Esophagus squamous epithelium (tissue), 5 donors: ENCODE measurements at places on chromosomes 3 and 15.

- no peaks in the 10 kb centered on the region for H3K4me1 ChIP-seq
- H3K27me3 ChIP-seq, result no peaks in the 10 kb centered on the region
- H3K36me3 ChIP-seq, result no peaks in the 10 kb centered on the region
- H3K27ac ChIP-seq, result no peak overlapping the region
Observed at GRCh38 chr15:72082176-72082575, 35.8 kb downstream of the MYO9A start.

- no peak overlapping the region for H3K4me3 ChIP-seq
- no peak overlapping the region for H3K27ac ChIP-seq
- H3K27me3 ChIP-seq, result no peaks in the 10 kb centered on the region
- H3K4me1 ChIP-seq, result no peaks in the 10 kb centered on the region
- peaks cover 17% of the 10 kb centered on the region for H3K36me3 ChIP-seq
Observed at GRCh38 chr15:40463886-40464545, 6.8 kb upstream of the CHST14 start.

GRCh38 chr15:85992224-85992623 is 87.4 kb upstream of the AGBL1 start:
- H3K4me1 ChIP-seq, result no peaks in the 10 kb centered on the region
- DNase-seq, result no peak
- no peak overlapping the region for H3K4me3 ChIP-seq
- H3K27me3 ChIP-seq, result no peaks in the 10 kb centered on the region

- H3K4me1 ChIP-seq, result peaks cover 6% of the 10 kb centered on the region
- H3K4me3 ChIP-seq, result no peak overlapping the region
- H3K36me3 ChIP-seq, result no peaks in the 10 kb centered on the region
- no peak for DNase-seq
- peak overlapping the region; percentile 57 for H3K27ac ChIP-seq
Observed at GRCh38 chr15:45448066-45448915, 69.9 kb upstream of the GATM start.

- no peaks in the 10 kb centered on the region for H3K27me3 ChIP-seq
- H3K4me1 ChIP-seq, result no peaks in the 10 kb centered on the region
- H3K4me3 ChIP-seq, result no peak overlapping the region
- DNase-seq, result no peak
Observed at GRCh38 chr3:108202834-108203233, 19.4 kb downstream of the IFT57 start.

DNA sequence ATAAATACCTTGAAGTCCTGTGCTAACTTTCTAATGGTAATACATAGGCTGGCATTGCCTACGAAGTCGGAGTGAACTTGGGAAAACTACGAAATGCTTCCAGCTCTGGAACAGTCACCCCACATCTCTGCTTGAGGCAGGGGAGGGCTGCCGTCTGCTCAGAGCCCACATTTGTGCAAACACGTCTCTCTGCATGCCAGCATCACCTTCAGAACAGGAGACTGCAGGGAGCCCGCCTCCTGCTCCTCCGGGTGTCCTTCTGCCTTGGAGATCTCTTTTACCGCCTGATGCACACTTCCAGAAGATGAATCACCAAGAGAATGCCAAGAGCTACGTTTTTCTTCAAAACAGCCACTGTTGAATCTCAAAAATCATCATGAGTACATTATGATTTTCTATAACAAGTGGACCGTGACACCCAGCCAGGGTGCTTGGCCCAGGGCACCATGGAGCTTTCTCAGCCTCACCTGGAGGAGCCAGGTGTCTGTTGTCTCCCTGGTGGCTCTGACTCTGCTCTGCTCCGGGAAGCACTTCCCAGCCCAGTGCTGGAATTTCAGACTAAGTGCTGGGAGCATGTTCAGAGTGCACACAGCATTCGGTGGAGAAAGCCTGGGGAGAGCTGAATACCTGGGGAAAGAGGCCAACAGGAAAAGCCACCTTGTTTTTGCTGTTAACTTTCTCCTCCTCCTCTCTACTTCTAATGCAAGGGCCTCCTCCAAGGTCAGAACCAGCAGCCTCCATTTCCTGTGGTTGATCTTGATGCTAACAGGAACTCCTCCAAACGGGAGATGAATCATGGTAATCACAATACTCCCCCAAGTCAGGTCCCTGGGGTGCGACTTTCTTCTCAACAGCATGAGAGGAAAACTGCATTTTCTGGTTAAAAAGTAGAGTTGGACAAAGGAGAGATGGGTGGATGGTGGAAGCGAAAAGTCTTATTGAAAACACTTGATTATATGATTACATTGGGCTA is 467.7 kb downstream of the GABRG3 start:
- no peak overlapping the region for H3K4me3 ChIP-seq
- H3K4me1 ChIP-seq, result no peaks in the 10 kb centered on the region
- H3K27me3 ChIP-seq, result no peaks in the 10 kb centered on the region
- no peak overlapping the region for H3K27ac ChIP-seq
- DNase-seq, result no peak

DNA sequence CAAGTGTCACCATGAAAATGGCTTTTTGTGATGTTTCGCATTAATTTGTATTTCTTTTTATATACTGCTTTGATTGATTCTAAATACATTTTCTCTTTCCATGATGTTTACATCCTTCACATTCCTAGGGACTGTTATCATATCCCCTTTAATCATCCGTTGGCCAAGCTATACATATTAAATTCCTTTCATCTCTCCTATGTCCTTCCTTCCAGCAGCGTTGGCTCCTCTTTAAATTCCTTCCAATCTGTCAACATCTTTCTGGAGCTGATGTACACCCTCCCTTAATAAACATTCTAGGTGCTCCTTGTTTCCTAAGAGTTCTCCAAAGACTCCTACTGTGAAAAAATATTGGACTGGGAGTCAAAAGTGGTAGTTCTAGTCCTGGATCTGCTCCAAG is 87.8 kb downstream of the IGF2BP2 start:
- H3K4me1 ChIP-seq, result no peaks in the 10 kb centered on the region
- H3K36me3 ChIP-seq, result no peaks in the 10 kb centered on the region
- H3K27ac ChIP-seq, result no peak overlapping the region
- no peaks in the 10 kb centered on the region for H3K27me3 ChIP-seq

GRCh38 chr15:21268436-21268940 is 171.8 kb downstream of the POTEB3 start:
- H3K4me3 ChIP-seq, result no peak overlapping the region
- no peak for DNase-seq
- H3K4me1 ChIP-seq, result no peaks in the 10 kb centered on the region
- no peaks in the 10 kb centered on the region for H3K27me3 ChIP-seq
- no peak overlapping the region for H3K27ac ChIP-seq
- no peaks in the 10 kb centered on the region for H3K36me3 ChIP-seq

DNA sequence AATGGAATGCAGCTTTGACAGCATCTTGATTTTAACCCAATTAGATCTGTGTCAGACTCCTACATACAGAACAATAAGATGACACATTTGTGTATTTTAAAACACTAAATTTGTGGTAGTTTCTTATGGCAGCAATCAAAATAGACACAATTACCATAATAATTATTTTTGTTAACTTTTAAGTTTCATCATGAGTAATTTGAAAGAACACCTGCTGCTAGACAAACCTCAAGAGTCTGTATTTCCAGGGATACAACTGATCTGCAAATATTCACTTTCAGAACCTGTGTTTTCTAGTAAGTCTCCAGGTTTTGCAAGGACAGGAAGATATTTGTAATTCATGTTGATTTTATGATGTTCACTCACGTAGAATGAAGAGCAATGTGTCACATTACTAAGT is 736.8 kb downstream of the DIPK2A start:
- DNase-seq, result no peak
- H3K27ac ChIP-seq, result no peak overlapping the region
- no peaks in the 10 kb centered on the region for H3K4me1 ChIP-seq
- H3K4me3 ChIP-seq, result no peak overlapping the region
